ENCODE measurements at places on chromosomes 7 and 10.
A peak's percentile ranks its signal among the peaks of the same experiment; 100 is the strongest.

DNA sequence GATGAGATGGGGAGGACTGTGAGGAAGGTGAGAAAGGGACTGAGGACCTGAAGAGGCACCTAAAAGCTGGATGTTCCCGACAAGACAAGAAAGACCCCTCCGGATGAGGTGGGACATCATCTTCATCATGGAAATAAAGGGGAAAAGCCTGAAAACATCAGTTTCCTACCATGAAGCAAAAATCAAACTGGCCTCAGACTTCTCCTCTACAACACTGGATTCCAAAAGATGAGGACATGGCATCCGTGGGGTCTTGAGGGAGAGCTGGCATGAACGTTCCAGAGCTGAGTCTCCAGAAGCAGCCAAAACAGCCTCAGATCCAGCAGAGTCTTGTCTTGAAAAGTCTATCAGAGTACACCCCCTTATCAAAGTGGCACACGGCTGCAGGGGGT, 44.5 kb downstream of the DIP2C start:
- no peak for DNase-seq

GRCh38 chr7:138254444-138254843, 178.2 kb downstream of the AKR1D1 start:
- no peak for DNase-seq

GRCh38 chr10:78450807-78451485, 417.3 kb downstream of the RPS24 start:
- DNase-seq, result no peak

- no peak for DNase-seq
Observed at GRCh38 chr10:120732643-120733313, 118.4 kb upstream of the WDR11 start.

DNA sequence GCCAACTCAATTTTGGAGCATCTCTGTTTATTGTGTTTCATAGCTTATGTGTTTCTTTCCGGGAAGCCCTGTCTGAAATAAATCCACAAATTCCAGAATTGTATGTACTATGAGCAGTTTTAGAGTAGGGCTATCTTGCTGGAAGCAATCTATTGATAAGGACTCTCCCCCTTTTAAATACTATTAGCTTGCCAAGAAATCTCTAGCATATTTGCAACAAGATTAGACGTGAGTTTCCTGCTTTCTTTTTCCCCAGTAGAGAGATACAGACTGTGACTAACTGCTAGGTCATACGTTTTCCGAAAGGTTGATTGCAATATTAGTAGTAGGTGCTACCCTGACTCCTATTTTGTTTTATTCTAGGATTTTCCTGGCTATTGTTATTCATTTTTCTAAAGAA, 277.0 kb downstream of the MALRD1 start:
- DNase-seq, result no peak

DNA sequence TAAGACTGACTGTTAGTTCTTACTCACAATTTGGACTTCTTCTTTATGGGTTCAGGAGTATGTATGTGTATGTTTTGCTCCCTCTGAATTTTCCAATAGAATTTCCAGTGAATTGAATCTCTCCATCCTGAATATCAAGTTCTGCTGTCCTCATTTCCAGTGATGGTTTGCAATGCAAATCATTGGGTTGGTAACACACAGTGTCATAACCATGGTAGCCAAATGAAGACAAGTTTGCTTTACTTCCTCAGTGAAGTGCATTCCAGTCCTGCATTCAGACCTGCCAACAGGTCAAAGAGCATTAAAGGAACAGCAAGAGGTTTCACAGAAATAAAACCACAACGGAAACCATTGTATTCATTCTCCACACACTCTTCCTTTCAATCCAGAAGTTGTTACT, 15.2 kb downstream of the ITPRID1 start:
- no peak for DNase-seq

GRCh38 chr10:87860156-87860795, 3.1 kb downstream of the KLLN start:
- no peak for DNase-seq

- DNase-seq, result no peak
Observed at GRCh38 chr10:127210936-127211466, 14.6 kb upstream of the INSYN2A start.

GRCh38 chr7:14717816-14718215, 184.7 kb downstream of the DGKB start:
- DNase-seq, result peak; percentile 75

DNA sequence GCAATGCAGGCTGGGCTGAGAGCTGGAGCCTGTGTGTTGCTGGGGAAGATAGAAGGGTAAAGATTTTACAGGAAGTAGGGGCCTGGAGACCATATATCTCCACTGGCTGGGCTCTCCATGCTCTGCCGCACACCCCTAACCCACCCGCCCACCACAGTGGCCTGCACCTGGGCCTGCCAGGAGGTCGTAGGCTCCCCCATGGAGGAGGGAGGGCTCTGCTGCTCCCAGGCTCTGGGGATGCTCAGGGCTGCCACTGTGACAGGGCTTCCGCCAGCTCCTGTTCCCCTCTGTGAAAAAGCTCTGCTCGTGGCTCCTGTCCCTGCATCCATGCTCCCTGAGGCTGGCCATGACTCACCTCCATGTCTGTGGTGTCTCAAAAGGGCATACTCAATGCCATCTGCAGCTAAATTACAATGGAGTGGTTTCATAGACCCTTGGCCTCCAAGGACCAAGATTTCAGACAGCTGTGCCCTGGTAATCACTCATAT, 106.0 kb downstream of the CXCL12 start:
- DNase-seq, result no peak

DNA sequence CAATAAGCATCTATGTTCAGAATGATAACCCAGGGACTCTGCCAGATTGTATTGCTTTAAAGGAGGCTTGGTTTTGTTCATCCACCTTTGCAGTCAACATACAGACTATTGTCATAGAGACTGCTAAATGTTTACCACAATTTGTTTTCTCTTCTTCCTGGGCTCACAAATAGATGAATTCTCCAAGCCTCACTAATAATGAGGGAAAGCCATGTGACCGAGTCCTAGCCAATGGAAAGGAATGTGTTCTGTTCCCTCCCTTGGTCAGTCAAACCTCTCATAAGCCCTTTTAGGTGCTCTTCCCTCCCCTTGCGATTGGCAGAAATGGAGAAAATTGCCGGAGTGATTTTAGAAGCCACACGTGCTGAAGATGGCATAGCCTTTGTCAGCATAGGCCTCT, 136.9 kb downstream of the RTKN2 start:
- DNase-seq, result no peak

- DNase-seq, result no peak
Observed at GRCh38 chr7:31488562-31489203, 25.2 kb upstream of the ITPRID1 start.

- DNase-seq, result no peak
Observed at GRCh38 chr10:49645417-49645816, 31.6 kb downstream of the CHAT start.

- DNase-seq, result no peak
Observed at GRCh38 chr10:29473406-29474100, 161.2 kb downstream of the SVIL start.

- DNase-seq, result no peak
Observed at GRCh38 chr7:128941323-128941890, 3.7 kb downstream of the IRF5 start.

DNA sequence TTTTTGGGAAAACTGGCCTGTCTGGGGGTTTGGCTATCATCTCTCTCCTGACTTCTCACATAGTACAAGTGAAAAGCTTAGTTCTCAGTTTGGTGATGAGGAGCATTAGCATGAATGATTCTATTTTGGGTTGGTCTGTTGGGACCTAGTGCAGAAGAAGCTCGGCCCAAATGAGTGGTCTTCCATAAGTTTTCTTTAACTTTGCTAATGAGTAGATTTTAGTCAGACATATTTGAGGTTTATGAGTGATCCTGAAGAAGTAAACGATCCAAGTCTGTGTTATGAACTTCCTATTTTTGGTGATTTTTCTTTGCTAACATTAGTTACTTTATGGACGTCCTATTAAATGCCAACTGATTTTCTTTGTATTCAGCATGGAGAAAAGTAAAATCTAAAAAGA, 51.7 kb upstream of the CALD1 start:
- no peak for DNase-seq

DNA sequence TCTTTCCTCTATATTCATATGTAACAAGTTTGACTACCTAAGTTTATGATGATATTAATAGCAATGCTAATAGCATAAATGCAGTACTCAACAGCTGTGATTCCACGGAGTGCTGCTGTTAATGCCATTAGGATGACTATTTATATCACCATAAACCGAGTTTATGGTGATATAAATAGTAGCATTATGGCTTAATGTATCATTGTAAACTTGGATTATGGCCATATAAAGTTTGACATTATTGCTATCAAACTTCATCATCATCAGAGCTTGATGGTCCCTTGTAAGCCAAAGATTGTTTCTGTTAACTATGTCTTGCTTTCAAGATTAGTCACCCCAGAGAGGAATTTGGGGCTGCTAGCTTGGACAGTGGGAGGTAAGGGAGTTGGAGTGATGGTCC, 612.4 kb upstream of the C7orf33 start:
- no peak for DNase-seq

- no peak for DNase-seq
Observed at GRCh38 chr10:1141261-1141660, 85.1 kb downstream of the WDR37 start.

DNA sequence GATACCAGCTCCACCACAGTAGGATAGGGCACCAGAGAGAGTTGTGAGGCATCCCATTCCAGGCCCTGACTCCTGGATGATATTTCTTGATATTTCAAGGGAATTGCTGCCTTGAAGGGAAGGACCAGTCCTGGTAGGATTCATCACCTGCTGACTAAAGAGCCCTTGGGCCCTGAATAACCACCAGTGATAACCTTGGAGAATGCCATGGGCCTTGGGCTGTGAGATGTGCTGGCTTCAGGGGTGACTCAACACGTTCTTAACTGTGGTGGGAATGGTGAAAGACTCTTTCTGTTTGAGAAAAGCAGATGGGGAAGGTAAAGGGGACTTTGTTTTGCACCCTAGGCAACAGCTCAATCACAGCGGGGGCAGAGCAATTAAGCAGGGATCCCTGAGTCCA, 21.4 kb upstream of the ASZ1 start:
- no peak for DNase-seq

DNA sequence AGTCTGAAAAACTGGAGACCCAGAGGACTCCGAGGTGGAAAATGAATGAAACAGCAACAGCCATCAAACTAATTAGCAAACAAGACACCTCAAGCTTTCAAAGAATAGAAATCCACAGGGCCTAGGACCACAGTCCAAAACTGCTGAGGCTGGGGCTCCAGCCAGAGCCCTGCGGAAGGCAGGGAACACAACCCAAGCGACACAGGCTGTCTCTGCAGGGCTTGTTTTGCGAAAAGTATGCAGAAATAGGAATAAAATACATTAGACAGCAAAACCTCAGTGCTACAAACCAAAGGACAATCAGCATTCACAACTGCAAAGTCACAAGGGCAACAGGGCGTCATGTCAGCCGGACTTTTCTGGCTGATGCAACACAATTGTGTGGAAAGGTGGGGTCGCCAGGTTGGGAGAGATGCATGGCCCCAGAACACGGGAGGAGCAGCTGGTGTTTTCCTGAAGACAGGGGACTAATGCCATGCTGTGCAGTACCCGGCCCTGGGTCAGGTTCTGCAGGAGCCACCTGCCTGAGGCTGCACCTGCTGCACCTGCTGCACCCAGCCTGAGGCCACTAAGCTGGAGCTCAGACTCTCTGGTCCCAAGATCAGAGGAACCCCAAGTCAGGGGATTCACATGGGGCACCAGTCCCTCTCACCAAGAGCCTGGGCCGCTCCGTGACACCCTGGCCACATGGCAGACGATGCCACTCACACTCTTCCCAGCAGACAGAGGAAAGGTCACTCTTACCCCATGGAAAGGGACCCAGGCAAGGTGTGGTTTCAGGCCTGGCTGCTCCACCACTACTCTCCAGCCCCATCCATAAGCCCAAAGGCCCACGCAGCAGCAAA, 74.2 kb downstream of the MAD1L1 start:
- DNase-seq, result no peak

DNA sequence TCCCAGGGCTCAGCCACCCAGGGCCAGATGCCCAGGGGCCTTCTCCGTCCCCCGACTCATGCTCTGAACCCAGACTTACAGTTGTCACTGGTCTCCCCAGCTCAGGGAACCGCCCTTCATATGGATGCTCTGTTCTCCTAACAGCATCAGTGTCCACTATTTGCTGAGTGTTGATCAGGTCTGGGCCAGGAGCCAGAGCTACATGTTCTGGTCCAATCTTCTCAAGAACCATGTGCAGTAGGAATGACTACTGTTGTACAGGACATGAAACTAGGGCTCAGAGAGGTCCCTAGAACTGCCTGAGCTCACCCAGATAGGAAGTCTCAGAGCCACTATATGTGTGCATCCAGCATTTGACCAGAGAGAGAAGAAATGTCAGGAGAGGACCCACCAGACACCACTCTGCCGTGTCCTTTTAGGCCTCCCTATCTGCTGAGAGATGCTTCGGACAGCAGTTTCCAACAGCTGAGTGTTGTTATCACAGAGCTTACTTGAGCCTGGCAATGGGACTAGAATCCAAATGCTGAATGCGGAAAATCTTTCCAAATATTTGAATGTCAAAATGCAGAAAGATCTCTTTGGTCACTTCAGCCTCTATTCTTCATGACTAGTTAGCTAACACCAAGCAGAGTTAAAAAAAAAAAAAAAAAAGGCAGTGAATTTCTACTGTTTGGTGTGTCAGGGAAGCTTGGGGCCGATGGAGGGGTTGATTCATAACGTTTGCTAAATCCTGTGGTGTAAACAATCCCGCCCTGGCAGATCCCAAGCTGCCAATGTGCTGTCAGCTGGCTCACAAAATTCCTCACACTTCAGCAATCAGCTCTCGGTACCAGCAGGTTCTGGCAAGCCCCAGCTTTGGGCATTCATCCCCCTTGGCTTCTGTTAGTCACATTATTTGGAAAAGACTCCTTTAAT, 246.1 kb downstream of the TNS3 start:
- DNase-seq, result no peak

DNA sequence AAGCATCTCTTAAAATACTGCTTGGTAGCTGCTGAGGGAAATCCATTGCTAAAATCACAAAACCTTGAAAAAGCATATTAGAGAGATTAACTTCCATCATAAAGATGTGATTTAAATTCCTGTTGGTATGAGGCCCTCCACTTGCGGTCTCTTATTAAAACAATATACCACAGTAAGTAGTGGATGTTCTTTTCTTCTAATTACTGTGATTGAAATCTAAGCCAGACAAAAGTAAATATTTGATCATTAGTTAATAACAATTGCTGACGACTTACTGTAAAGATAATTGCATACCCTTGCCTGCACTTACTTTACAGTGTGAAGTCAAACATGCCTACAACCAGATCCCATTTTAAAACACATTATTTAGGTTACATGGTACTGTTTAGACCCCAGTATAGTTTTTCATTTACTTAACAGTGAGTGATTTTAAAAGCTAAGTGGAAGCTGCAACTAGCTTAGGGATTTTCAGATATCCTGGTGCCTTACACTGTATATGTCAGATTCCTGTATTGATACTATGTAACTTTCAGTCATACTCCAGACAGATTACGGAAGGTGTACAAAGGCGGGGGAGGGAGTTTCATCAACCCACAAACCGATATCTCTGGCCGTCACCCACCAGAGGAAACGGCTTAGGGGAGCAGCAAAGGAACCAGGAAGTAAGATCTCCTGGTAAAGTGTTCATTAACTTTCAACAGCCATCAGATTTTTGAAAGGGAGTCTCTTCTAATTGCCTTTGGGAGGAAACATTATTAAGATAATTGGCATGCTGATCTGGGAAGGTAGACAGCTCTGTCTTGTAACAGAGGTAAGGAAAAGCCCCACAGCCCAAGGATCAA, 986 bp downstream of the NRP1 start:
- no peak for DNase-seq

Measured in NCI-H1417 treated with DMSO at 0.1 percent for 48 hours (cell line).